Fibroblast of lung (primary cell): ENCODE measurements at places on chromosomes 4 and X. TPM values are rescaled to one million over a fixed set of nuclear protein-coding genes. Genes with fewer than 3 reads are reported as not detected.

DNA sequence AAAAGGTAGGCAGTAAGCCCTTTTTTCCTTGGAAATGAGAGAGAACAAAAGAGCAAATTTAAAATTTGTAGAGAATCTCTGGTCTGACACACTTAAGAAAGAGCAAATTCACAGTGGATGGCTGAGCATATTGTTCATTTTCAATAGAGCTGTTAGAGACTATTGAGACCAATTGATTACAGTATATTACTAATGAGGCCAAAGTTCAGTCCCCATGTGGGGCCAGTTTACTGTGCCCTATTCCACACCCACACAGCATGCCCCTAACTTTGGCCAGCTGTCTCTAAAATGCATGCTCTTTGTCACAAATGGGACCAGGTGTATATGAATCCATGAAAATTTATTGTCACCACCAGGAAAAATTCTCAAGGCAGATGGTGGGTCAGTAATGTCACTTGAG is 470.5 kb downstream of the PCDH7 start:
- DNase-seq, result no peak

- DNase-seq, result no peak
Measured at GRCh38 chrX:136778020-136778419, 2.7 kb downstream of the ARHGEF6 start.

GRCh38 chrX:38726612-38727011 is 74.6 kb upstream of the MID1IP1 start:
- DNase-seq, result no peak

DNA sequence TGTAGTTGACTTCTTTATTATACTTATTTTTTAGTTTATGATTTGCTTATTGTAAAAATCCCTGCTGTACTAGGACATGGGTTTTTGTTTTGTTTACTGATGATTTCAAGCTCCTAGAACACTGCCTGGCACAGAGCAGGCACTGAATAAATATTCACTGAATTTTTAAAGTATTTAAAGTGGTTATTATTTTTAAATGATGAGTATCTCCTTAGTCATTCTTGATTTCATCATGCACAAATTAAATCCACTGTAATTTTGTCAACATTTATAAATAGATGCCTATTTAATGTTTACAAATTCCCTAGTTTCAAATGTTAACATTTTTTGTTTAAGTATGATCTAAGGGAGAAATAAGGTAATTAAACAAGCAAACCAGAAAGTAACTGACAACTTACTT is 367.9 kb upstream of the SLIT2 start:
- peak; percentile 1 for DNase-seq

DNA sequence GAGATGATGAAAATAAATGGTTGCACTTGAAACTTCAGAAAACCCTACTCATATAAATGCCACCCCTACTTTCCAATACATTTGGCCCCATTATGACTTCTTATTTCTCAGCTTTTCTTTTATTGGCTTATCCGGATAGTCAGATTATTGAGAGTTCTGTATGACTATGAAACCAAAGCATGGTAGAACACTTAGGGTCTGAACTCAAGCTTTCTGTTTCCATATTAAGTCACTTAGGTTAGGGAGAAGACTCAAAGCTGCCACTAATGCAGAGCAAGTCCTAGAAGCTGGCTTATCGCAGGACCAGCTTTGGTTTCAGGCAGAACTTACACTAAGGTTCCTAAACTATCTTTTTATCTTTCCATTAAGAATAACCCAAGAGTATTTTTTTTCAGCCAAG is 229.9 kb upstream of the CPEB2 start:
- DNase-seq, result no peak

DNA sequence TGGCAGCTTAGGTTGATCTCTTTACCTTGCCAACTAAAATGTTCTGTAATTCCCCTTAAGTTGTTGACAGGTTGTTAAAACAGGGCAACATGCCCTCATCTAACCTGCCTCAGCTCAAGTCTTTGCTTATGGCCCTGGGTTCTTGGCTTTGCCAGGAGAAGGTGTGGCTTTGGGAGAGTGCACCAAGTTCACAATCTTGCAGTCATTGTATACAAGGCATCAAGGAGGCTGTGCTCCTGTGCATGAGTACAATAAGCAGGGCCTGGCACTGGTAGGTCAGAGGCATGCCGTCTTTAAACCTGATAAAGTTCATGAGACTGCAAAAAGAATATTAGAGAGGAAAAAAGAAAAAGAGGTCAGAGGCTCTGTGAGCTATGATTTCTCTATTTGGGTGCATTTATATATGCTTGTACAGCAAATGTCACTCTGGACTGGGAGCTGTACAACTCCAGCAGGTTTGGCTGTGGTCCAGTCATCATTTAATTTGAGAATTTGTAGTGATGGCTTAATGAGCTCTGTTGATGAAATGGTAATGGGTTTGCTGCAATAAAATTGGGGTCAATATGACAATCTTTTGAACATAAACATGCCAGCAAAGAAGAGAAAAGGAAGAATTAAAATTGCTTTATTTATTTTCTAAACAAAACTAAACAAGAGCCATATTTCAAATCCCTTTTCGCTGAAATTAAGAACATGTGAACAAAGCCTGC is 30.3 kb downstream of the AREG start:
- no peak for DNase-seq

GRCh38 chrX:28582511-28582910 is 4.7 kb upstream of the IL1RAPL1 start:
- peak; percentile 32 for DNase-seq

GRCh38 chrX:23694606-23695005 is 27.3 kb downstream of the PRDX4 start:
- peak; percentile 37 for DNase-seq

DNA sequence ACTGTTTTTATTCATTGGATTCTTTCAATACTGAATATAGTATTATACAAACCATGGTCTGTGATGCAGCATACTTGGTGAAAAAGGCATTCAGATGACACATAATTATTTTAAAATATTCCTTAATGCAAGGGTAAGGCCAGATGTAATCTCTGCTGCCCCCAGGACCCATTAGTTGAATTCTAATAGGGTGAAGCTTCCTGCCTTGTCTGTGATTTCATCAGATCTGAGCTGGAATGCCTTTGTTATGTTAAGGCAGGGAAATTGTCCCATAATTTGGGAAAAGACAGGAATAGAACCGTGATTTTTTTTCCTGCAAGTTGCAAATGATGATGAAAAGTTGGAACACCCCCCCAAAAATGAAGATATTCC is 26.1 kb downstream of the ZRSR2 start:
- no peak for DNase-seq

DNA sequence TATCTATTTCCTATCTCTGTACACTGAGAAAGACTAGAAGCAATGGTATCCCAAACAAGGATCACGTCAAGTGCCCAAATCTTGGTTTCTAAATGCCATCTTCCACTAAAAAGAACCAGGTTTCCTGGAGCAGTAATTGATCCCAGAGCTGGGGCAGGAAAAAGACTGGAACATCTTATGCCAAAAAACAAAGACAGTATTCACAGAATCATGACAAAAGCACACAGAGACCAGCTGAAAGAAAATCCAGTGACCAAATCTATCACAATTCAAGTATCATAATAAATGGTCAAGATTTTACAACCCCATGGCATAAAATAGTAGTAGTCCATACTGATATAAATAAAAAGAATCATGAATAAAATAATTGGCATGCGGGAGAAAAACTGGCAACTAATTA is 44.9 kb downstream of the CENPC start:
- DNase-seq, result no peak

DNA sequence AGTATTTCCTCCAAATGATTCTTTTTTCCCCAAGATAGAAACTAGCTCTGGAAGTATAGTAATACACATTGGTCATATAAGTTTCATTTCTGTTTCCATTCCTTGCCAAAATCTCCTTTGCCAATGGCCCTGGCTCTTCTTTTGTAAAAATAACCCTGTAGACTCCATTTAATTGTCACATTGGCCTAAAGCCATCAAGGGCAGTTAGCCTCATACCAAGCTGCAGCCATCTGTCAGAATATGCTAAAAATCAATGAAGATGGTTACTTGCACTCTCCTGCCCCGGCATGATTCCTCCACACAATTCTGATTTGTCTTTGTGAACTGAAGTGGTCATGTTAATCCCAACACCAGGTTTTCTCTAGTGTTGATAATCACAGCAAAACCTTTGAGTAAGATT is 380.5 kb downstream of the SH2D1A start:
- DNase-seq, result no peak

DNA sequence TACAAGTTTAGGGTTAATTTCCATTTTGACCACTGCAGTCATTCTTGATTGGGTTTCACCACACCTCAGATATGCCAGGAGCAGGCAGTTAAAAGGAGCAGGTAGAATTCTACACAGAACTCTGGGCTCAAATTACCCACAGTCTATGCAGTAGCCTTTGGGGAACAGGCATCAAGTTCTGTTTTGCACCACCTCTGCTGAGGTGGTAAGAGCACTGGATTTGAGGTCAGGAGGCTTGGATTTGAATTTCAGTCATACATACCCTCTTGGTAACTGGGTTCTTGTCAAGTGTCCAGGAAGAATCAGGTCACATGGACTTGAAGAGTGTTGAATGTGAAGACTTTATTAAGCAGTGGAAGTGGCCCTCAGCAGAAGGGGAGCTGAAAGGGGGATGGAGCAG is 40.4 kb upstream of the PGK1 start:
- no peak for DNase-seq

DNA sequence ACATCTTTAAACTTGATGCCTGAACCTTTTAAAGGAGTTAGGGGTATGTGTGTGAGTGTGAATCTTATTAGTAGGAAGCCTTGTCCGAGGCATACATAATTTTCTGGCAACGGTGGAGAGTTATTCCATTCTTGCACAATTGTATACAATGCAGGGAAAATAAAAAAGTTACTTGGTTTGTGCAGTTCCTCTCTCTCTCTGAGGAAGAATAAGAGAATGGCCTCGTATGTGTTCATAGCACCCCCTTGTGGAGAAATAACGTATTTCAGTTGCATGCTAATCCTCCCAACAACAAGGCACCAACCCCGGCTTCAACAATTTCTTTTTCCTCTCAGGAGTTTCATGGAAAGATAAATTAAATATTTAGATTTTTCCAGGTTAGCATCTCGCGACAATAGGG is 33.7 kb upstream of the FGF13 start:
- peak; percentile 37 for DNase-seq

SPANXB1 gene
- total RNA-seq, result not detected in 2 replicates

VEGFD gene
- 2.0 and 2.1 TPM in 2 replicates for total RNA-seq

AASDH gene
- 21.8 and 24.6 TPM in 2 replicates for total RNA-seq

GAGE2A gene
- total RNA-seq, result not detected in 2 replicates

FGFBP2 gene
- total RNA-seq, result not detected in 2 replicates

CCKAR gene
- under 0.01 and 0.83 TPM in 2 replicates for total RNA-seq

PTCHD1 gene
- under 0.01 TPM in 1 of 2 replicates, not detected in the other for total RNA-seq

UGT2B10 gene
- total RNA-seq, result not detected in 2 replicates

NEUROG2 gene
- not detected in 2 replicates for total RNA-seq

TMSB15A gene
- 3.6 and 4.1 TPM in 2 replicates for total RNA-seq

GAGE12J gene
- not detected in 2 replicates for total RNA-seq
